ENCODE measurements at places on chromosomes 1 and 21.

- DNase-seq: no peak
Measured at GRCh38 chr1:22787636-22788035, 77.0 kb downstream of the EPHB2 start.

GRCh38 chr1:198637157-198637556, 1.7 kb upstream of the PTPRC start:
- no peak for DNase-seq

GRCh38 chr21:43021756-43022600, 47.6 kb downstream of the PKNOX1 start:
- no peak for DNase-seq

DNA sequence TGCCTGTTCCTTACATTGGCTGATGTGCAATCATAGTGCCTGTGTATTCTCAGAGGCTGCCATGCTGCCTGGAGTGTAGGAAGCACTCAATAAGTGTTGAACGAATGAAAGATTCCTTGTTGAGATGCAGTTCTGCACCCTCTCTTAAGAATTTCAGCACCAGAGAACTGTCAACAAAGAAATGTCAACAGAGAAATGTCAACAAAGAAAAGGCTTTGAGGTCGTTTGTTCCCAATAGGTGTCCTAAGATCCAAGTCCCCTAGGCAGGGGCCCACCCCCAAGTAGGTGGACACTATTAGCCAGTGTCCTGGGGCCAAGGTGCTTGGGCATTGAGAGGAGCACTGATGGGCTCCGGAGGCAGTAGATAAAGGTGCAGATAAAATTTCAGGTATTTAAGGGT, 12.6 kb downstream of the KCND3 start:
- no peak for DNase-seq

DNA sequence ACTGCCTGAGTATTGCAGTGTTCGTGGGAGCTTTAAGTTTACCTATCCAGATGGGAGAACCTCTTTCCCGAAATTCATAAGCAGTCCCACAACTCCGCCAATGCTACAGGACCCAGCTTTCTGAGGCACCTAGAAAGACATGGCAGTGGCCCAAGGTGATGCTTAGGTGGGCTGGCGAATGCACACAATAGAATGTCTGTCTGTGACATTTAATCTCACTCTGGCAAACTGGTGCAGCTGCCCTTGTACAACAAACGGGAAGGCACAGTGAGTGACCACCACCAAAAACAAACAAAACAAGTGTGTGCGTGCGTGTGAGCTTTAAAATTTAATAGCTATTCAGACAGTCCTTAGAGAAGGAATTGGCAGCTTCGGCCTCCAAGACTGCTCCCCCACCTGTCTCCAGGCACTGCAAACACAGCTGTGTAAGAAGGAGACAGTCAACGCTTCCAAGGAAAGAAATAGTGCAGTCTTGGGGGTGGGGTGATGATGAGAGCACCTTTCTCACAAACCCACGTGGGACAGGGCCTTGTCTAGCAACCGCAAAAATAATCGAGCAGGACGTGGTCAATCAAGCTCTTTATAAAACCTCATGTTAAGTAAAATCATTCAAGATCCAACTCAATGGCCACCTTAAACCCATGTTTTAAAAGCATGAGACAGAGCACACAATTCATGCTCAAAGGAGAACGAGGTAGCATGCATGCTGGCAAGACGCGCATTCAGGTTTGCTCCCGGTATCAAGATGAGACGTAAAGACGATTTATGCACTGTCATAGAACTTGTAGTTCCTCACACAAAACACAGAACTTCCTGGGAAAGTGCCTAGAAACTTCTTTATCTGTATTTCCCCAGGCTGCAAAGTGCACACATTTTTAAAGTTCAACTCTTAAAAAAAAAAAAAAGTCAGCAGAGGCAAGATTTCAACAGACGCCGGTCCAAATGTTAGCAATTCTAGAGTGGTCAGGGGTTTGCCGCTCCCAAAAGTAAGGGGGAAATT, 84.1 kb downstream of the TM2D1 start:
- no peak for DNase-seq

DNA sequence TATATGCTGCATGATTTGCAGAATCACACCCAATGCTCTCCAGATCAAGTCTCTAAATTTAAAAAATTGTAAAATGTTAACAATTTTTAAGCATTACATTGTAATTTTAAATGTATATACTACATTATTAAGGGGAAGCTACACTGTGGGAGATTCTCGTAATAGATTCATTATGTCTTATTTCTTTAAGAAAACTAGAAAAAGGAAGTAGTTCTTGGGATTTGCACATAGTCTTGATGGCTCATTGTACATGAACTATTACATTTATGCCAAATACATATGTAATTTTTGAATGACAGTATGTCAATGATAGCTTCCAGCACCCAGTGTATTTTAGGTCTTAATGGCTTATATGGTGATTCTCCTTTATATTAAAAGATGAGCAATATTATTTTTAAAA, 250.3 kb downstream of the PTPRC start:
- DNase-seq: no peak

GRCh38 chr1:235136111-235136510, 7.5 kb upstream of the TOMM20 start:
- DNase-seq: no peak

GRCh38 chr1:165501970-165502348, 41.8 kb upstream of the LRRC52 start:
- no peak for DNase-seq

- no peak for DNase-seq
Measured at GRCh38 chr1:203526572-203526971, 32.6 kb downstream of the OPTC start.

DNA sequence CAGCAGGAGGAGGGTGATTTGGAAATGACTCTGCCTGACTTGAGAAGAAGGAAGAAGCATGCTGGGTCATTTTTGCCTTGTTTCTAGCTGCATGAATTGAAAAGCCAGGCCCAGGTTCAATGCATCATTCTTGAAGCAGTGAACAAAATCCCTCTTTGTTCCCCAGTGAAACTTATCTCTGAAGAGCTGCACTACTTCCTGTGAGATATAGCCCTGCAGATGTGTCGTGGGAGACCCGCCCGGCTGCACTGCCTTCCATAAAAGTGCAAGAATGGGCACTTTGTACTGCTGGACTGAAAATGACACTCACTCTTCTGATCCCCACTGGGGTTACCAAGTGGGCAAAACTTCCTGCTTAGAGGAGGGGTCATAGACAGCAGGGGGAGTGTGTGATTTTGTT, 249.2 kb upstream of the NFIA start:
- no peak for DNase-seq

DNA sequence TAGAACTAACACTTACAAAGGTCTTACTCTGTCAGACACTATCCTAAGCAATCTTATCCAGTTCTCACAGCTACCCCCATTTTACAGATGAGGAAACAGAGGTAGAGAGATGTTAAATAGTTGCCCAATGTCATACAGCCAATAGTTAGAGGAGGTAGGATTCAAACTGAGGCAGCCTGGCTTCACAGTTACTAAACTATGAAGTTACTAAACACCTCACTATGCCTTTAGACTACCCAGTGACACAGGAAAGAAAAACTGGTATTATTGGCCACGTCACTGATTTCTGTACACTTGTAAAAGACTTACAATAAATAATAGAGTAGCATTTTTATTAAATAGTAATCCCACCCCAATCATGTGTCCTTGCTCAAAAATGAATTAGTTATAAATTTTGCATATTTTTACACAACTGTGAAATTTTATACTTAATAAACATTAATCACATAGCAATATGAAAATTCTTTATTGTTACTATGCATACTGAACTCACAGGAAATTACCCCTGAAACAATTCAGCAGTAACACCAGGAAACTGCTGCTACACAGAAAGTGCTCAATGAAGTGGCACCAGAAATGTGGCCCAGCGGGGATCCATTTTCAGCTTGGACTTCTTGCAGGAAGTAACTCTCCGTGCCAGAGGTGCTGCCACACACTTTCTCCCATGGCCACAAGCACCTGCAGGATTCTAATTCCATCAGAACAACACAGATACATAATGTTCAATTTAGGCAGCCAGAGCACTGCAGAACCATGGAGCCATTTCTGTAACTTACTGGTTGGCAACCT, 69.4 kb downstream of the VAV3 start:
- DNase-seq: no peak

- no peak for DNase-seq
Measured at GRCh38 chr21:38897532-38898421, 92.0 kb downstream of the ETS2 start.

DNA sequence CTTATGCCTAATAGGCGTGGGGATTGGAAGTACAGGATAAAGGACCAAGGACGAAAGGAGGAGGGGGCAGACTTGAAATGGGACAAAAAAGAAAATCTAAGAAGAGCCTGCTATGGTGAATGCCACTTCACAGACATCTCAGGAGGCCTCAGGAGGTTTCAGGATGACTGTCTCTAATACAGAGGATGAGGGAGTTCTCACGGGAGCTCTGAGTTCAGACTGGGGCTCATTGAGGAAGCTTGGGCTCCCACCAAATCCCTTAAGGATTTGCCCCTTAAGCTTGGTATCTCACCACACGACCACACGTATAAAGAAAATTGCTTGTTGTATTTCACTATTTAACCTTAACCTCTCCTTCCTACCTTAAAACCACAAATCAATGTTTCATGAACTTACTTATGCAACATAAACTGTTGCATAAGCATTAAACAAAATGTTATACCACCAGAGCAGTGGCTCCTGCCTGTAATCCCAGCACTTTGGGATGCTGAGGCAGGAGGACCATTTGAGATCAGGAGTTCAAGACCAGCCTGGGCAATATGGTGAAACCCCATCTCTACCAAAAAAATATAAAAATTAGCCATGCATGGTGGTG, 12.4 kb downstream of the SLC30A1 start:
- DNase-seq: no peak

GRCh38 chr21:39362733-39363132, 13.8 kb upstream of the HMGN1 start:
- no peak for DNase-seq

GRCh38 chr1:219120624-219121544, 52.8 kb upstream of the LYPLAL1 start:
- no peak for DNase-seq

GRCh38 chr1:206514813-206515387, 7.6 kb downstream of the RASSF5 start:
- no peak for DNase-seq

DNA sequence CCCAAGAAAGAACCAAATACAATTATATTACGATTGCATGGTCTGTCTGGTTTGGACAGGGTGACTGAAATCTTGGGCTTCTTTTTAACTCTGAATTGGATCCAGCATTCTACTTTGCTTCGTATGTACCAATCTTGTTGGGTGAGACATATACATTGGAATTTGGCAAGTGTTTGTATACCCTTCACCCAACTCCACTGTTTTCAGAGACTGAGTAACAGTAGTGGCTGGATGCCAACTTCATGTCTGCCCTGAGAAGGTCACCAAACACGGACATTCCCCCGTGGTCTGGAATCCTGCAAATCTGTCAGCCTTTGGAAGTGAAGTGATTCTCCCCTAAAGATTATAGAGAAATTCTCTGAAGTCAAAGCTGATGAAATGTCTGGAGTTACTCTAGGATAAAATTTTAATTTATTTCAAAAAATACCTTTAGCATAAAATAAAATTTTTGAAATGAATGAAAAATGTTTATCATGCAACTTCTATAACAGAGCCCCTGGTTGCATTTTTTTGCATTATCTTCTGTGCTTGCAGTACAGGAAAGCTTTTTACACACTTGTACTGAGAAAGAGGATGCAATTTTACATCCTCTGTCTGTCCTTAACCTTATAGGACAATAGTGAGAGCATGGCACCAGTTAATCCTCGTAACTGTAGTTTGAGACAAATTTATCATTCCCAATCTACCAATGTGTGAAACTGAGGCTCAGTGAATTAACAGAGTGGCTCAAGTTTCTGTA, 201.8 kb downstream of the DISC1 start:
- no peak for DNase-seq

- DNase-seq: no peak
Measured at GRCh38 chr1:83901547-83902155, 97.3 kb downstream of the TTLL7 start.

- no peak for DNase-seq
Measured at GRCh38 chr1:209883341-209883971, 54.6 kb upstream of the SYT14 start.

DNA sequence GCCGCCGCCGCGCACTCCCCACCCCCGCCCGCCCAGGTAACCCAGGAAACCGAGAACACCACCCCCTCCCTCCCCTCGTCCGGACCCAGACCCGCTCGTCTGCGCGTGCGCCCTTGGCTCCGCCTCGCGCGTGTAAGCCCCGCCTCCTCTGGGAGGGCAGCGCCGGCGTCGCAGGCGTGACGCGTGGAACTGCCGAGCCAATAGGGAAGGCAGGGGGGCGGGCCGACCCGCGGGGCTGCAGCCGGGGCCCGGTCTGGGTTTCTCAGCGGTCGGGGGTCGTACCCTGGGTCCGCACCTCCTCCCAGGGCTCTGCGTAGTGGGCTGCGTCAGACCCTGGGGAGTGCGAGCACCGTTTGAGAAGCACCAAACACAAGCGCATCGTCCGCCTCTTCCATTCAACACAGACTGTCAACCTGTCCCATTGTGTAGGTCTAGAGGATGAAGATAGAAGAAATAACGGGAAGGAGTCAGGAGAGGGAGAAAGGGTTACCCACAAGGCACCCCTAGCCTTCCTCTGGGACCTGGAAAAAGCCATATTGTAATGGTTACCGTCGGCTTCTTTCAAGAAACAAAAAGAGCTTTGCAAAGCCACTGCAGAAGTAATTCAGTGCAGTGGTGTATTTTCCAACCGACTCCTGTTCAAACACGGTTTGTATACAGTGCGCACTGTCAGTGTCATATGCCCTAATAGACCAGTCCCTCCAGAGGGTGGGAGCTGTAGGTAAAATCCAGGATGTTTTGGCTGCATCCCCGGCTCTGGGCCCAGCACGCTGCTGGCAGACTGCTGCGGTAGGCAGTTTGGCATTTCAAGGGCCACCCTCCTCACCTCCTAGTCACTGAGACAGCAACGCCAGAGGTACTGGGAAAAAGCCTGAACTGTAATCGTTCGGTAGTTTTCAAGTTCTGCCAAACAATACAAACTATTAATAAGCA, 473 bp upstream of the LYST start:
- DNase-seq: peak; percentile 98

DNA sequence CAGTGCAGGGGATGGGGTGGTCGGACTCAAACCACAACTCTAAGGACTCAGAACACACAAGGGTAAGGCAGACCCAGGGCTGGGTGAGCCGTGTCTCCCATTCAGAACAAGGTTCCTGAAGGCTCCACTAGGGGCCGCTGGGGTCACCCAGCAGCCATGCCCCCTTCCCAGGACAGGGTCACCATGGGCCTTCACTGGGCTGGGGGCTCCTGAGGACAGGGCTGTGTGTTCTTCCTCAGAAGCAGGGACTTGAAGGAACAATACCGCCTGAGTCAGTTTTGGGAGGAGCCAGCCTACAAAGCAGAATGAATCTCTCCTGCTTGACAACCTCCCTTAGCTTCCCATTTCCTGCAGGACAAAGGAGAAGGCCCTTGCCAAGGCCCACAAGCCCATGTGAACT, 15.4 kb downstream of the RIMS3 start:
- no peak for DNase-seq

DNA sequence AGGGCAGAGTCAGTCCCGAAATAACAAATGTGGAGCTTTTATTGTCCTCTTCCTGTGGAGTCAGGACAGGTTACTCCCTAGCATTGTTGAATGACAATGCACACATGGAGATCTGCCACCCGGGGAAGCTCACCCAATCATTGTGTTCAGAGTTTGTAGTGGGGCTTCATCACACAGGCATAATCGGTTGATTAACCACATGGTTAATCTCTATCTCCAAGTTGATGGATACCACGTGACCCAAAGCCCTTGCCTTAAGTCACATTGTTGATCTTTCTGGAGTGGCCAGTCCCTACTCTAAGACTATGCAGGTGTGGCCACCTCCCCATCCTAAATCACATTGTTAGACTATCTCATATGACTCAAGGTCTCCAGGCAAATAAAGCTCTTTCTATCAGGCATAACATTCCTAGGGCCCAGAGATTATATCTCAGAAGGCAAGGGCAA, 2.6 kb upstream of the C1orf141 start:
- DNase-seq: no peak
